ENCODE measurements at places on chromosomes 5 and 9.
A peak's percentile ranks its signal among the peaks of the same experiment; 100 is the strongest.

DNA sequence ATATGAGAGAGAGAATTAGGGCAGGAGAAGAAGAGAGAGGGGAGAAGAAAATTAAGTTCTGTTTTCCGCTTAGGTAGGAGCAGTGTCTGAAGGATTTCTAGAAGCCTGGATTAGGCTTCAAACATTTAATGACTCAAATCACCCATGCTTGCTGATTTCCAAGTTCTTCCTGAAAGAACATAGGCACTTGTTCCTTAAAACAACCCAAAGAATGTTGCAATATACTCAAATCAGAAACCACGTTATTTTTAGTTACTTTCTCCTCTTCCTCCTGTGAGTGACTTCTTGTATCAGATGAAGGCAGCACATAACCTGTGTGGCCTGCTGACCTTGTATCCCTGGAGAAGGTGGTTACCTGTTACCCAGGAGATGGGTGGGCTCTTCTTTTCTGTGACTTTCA, 351.5 kb upstream of the KLF4 start:
- DNase-seq = no peak

DNA sequence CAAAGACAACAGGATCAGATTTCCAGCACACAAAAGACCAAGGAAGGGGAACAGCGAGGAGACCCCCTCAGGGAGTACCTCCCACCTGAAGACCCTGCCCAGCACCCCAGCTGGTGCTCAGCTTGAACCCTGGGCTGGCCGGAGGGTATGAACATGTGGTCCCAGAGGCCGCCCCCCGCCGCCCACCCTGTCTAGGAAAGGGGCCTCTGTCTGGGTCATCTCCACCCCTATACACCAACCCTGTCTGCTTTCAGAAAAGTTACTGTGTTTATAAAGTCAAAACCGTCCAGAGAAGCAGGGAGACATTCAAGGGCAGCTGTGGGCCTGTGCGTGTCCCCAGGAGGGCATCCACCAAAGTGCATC, 72.2 kb downstream of the ADAMTS2 start:
- no peak for DNase-seq

DNA sequence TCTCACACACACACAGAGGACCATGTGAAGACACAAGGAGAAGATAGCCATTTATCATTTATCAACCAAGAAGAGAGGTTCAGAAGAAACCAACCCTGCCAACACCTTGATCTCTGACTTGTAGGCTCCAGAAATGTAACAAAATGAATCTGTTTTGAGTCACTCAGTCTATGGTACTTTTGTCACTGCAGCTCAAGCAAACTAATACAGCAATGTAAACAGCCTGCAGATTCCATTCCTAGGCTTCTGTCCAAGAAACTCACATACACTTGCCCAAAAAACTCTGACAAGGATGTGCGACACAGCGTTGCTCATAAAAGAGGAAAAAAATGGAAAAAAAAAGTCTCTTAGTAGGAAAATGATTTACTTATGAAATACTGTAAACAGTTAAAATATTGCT, 33.4 kb downstream of the TRIM36 start:
- no peak for DNase-seq

DNA sequence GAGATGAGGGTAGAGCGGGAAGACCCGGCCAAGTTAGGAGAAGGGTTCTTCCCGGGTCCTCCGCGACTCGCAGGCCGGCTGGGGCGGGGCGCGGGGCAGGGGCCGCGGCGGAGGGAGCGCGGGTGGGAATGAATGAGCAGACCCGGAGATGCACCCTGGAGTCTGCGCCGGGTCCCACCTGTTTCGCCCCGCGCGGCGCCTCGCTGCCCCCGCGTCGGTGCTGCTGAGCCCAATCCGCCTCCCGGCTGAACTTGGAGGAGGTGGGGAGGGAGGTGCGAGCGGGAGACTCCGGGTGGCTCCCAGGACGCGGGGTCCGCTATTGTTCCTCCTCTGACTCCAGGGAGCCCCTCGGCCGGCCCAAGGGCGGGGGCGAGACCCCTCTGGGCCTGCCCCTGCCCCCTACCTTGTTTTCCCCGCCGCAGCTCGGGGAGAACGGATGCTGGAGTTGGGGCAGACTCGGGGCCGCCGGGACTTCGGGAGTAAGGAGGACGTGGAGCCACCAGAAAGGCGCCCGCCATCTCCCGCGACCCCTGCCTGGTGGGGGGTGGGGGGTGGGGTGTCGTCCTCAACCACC, 659 bp downstream of the RAI14 start:
- DNase-seq = no peak

DNA sequence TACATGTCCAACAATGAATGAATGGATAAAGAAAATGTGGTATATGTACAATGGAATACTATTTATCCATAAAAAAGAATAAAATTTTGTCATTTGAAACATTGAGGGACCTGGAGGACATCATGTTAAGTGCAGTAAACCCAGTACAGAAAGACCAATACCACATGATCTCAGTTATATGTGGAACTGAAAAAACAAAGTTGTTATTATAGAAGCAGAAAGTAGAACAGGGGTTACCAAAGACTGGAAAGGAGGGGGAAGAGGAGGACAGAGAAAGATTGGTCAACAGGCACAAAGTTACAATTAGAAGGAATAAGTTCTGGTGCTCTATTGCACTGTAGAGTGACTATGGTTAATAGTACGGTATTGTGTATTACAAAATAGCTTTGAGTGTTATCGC, 233.8 kb downstream of the SEMA6A start:
- no peak for DNase-seq

GRCh38 chr5:180130291-180130869, 58.8 kb upstream of the RNF130 start:
- no peak for DNase-seq

DNA sequence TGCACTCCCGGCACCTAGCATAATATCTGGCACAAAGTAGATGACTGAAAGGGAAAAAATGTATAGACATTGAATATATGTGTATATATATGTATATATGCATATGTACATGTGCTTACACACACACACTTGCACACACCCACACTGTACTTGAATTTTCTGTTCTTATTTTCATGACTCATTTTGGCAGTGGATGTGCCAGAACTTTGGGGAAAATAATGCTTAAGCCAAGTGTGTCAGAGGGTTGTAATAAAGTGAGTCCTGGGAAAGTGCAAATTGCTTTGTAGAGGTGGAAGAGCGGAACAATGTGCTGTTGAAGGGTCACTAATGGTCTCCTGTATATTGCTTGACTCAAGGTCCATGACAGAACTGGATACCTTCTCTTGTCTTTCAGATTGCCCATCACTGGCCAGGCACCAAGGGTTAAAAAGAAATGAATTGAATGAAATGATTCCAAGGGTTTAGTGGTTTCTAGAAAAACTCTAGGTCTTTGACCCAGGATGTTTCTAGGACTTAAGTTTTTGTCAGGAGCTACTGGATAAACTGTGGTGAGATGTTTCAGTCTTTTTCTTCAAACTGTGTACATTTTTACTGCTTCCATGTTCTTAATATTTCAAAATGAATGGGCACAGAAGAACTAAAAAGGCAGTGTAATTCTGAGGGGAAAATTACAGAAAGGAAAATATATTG, 129.9 kb upstream of the MOCS2 start:
- no peak for DNase-seq

DNA sequence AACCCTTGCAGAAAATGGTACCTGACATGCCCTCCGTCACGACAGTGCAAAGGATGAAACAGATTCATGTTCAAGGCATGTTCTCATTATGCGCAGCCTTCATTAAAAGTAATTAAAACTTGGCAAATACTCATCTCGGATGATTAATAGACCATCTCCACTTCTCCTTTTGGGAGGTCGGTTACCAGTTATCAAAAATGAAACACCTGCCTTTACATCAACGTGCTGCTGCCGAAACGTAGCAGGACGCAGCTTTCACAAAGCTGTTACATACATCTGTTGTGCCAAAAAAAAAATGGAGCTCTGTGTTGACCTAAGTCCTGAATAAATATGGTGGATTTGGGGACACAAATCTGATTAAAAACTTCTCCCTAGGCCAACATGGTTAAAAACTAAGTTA, 75.7 kb downstream of the PTCH1 start:
- peak; percentile 58 for DNase-seq

DNA sequence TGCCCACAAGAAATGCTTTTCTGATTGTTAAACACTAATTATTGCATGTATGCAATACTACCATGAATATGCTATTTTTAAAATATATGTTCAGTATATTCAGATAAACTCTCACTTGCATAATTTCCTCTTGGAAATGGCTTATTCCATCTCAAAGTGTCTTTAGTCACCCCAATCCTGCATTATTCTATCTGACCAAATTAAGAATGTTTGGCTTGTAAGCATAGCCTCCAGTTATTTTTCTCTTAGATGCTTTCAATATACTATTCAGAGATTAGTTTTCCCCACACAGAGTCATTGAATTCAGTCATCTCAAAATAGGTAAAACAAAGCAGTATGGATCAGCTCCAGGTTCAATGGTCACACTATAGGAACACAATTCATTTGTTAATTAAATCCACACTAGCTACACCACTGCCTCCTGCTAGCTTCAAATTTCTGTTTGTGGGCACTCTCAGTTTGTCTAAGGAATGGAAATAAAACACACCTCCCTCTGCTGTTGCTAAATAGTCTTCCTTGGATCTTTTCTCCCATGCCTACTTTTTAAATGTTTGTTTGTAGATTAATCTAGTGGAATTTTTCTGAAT, 134.6 kb upstream of the TBCA start:
- DNase-seq = no peak

GRCh38 chr5:111169269-111169668, 54.9 kb upstream of the CAMK4 start:
- DNase-seq = no peak

DNA sequence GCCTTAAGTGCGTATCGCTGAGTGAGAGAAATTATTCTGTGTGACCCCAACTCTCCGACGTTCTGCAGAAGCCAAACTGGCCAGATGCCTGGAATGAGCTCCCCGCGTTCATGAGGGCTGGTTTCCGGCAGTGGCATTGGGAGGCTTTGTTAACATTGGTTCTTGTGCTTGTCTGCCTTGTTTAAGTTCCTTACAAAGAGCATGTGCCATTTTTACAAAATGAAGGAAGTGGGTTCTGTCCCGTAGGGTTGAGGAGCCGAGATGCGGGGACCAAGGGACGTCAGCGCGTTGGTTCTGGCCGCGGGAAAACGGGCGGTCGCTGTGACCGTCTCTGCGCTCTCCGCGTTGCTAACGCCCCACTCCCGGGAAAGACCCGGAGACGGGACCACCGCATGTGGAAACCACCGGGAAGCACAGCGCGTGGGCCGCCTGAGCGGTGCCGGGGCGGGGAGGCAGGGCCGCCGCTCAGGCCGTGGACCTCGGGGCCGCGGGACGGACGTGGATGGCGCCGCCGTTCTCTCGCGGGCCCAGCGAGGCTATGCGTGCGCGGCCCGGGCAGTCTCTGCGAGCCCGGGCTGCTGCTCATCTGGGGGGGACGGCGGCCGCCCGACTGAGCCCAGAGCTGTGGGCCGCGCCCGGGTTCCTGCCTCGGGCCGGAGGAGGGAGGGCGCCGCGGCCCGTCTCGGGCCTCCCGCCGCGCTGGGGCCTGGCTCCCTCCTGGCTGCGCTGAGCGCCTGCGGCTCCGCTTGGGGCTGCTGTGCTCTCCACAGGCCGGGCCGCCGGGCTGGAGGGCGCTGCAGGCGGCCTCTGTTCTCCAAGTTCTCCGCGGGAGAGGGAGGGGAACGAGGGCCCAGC, 13.4 kb downstream of the RABL6 start:
- no peak for DNase-seq

DNA sequence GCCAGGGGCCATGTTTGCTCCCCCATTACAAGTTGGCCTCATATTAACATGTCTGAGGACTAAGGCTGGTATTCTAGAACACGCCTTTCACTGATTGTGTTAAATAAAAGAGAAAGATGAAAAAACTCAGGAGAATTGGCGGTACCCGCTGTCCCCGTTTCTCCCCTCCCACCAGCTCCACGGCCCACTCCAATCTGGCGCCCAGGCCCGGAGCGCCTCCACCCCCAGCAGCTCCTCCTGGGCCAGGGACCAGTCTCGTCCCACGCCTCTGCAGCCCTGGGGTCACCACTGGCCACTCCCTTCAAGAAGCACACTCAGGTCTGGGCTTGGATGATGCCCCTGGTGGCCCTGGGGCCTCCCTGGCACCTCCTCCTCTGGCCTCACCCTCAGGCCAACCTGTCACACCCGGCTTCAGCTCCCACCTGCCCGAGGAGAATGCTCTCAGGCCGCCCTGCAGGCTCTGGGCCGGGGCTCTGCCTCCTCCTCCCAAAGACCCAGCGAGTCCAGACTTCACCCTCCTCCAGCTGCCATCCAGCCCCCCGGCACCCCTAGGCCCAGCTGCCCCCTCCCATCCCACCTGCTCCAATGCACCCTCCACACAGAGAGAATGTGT, 133.0 kb upstream of the PPP1R26 start:
- DNase-seq = no peak

- peak; percentile 16 for DNase-seq
Measured at GRCh38 chr5:38845526-38846378, at the start of gene OSMR. TSS of gene OSMR (plus strand) at chr5:38846012. CDS start at chr5:38869045, 23,033 bp downstream.

GRCh38 chr5:106757672-106758071, 913.1 kb downstream of the EFNA5 start:
- no peak for DNase-seq

GRCh38 chr9:104177676-104178075, 83.6 kb downstream of the SMC2 start:
- DNase-seq = no peak

DNA sequence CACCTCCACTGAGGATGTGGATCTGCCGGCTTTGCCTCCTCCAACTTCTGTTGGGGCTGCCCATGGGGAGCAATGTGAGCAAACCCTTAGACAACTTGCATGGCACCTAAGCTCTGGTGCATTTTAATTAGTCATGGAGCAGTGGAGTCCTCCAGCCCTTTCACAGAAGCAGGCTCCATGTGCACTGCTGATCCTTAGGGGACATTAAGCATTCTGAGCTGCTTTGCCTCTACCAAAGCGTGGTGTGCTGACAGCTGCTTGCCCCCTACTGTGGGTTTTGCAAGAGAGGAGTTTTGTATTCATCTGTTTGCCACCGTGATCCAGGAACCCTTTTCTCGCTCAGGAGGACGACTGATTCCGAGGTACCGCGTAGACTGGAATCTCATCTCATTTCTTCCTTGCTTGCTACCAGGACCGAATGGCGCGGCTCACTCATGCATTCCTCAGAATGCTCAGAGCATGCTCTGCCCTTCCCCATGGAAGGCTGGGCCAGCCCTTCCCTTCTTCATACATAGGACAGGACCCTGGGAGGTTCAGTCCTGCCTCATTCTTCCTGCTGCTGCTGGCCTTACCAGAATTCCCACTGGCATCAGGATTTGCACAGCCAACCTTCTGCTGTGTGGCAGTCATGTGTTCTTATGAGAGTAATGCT, 432.5 kb downstream of the GADD45G start:
- no peak for DNase-seq

All from germinal center (tissue), 1 donor.